NCI-H69 (cell line): ENCODE measurements at places on chromosomes 2 and 18.

- DNase-seq, result no peak
Observed at GRCh38 chr18:75157851-75158250, 51.1 kb downstream of the PTGR3 start.

DNA sequence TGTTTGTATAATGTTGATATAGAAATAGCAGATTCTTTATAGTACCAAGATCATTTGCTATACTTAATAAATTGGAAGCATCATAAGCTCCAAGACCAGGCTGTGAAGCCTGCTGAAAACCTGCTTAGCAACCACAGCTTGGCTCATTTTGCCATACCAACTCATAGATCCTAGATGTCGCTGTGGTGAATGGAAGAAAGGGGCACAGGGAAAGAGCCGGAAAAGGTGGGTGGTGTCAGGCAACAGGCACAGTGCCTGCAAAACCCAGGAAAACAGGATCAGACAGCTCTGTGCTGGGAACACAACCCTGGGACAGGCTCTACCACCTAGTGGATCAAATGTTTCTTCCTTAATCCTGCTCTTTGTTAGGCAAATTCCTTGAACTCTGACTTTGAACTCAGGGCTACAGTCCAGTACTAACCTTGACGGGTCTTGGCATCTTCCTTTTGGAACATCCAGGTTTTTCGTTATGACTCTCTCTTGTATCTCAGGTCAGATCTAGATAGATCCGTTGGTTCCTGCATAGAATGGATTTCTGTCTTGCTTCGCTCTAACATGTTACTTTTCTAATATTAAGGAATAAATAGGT, 31.6 kb downstream of the TWSG1 start:
- peak; percentile 38 for DNase-seq

- DNase-seq, result peak; percentile 98
Observed at GRCh38 chr18:44826418-44827259, 146.0 kb downstream of the SETBP1 start.

GRCh38 chr2:70965506-70965905, 12.9 kb upstream of the ANKRD53 start:
- DNase-seq, result no peak
